ENCODE measurements at places on chromosomes 5 and 9.

GRCh38 chr9:130433947-130434262 lies 10.9 kb upstream of the ASS1 start:
- DNase-seq: no peak

DNA sequence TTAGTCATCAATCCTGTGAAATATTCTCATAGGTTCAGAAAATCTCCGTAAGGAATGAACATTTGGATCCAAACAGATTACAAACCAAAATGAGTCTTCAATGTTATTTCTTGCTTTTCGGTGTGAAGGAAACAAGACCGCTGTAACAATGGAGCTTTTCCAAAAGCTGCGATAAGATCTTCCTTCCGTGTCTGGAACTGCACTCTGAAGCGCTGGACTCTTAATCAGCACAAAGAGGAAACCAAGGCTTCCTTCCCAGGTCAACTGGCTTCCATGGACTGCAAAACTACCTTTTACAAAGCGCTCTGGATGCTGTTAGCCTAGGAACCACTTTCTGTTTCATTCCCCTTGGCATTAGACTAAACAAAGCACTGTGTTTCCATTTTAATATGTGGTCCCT lies 137.9 kb upstream of the BASP1 start:
- DNase-seq: no peak

GRCh38 chr5:134140530-134141201 lies 26.2 kb downstream of the TCF7 start:
- DNase-seq: peak; percentile 9

- DNase-seq: no peak
Measured at GRCh38 chr5:54902791-54903473, 82.5 kb downstream of the ESM1 start.

GRCh38 chr5:159337016-159337955 lies 7.0 kb upstream of the IL12B start:
- DNase-seq: no peak

- DNase-seq: peak; percentile 5
Measured at GRCh38 chr9:103798620-103799019, 295.5 kb upstream of the SMC2 start.

DNA sequence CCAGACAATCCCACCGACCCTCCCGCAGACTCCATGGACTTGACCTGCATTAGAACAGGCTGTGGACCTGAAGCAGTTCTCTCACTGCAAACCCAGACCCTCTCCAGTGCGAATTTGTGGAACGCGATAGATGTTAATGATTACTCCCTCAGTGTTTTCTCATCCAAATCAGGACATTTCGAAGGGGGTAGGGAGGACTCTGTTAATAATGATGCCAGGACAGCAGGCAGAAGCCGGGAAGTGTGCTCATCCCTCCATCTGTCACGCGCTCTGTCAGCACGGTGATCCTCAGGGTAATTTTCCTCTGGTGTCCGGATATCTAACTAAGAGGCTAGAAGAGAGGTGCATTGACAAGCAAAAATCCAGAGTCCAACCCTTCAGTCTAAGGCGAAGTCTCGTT lies 18.8 kb downstream of the RAPGEF1 start:
- DNase-seq: no peak

- DNase-seq: no peak
Measured at GRCh38 chr9:135827866-135828580, 79.3 kb downstream of the CAMSAP1 start.

- no peak for DNase-seq
Measured at GRCh38 chr9:7862170-7862569, 62.6 kb upstream of the DMAC1 start.
